ENCODE measurements at places on chromosomes 5 and 9. TPM values are rescaled to one million over a fixed set of nuclear protein-coding genes. Genes with fewer than 3 reads are reported as not detected.
A peak's percentile ranks its signal among the peaks of the same experiment; 100 is the strongest.

The CAPSL gene
- polyA plus RNA-seq: not detected

- peak; percentile 48 for DNase-seq
Measured at GRCh38 chr5:37539459-37539858, 160.3 kb downstream of the WDR70 start.

DNA sequence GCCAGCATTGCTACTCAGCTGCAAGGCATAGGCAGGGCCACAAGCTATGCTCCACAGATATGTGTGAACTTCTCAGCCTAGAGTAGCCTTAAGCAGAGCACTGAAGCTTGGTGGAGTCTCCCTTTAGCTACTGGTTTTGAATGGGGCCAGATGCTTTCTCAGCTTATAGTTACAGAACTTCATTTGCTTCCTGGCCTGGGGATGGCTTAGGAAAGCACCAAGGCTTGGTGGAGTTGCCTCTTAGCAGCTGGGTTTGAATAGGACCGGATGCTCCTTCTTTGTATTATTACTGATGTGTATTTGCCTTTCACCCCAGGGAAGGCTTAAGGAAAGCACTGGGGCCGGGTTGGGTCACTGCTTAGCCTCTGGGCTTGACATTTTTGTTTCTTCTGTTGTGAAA, 497.8 kb upstream of the SEMA6A start:
- no peak for DNase-seq

GRCh38 chr5:94627191-94627590, 8.7 kb downstream of the SLF1 start:
- DNase-seq: no peak
